ENCODE measurements at places on chromosomes 7 and 10.

- DNase-seq = no peak
Measured at GRCh38 chr10:23065181-23065948, 30.0 kb upstream of the MSRB2 start.

GRCh38 chr7:128114806-128115205 lies 83.6 kb upstream of the LRRC4 start:
- no peak for DNase-seq

DNA sequence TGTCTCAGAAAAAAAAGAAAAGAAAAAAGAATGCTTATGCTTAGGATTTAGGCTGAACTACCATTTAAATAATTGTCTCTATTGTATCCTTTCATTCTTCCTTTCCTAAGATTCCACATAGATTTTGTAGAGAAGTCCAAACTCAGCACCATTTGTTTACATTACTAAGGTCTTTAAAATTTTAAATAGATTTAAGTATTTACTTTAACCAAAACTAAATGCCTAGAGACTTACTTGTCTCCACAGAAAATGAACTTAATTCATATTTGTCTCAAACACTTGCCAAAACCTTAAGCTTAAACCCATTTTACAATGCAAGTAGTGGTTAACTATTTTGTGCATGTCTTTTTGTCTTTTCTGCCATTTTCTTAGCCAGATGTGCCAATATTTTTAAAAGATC lies 54.1 kb upstream of the ABI1 start:
- DNase-seq = no peak

DNA sequence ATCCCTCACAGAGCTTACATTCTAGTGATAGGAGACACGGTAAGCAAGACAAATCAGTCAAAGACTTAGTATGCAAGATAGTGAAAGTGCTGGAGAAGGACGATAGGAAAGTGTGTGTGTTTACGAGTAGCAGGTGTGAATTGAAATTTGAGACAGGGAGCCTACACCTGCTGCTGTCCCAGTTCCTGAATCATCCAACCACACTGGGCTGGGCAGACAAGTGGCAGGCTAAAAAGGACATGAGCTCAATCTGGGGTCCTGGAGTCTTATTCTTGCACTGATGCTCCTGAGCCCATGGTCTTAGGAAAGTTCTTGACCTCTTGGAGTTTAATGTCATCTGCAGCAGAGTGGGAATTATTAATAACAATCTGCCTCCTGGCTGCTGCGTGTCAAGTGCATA lies 16.2 kb downstream of the RBP3 start:
- DNase-seq = no peak

- no peak for DNase-seq
Measured at GRCh38 chr7:106570948-106571418, 90.0 kb downstream of the CCDC71L start.

DNA sequence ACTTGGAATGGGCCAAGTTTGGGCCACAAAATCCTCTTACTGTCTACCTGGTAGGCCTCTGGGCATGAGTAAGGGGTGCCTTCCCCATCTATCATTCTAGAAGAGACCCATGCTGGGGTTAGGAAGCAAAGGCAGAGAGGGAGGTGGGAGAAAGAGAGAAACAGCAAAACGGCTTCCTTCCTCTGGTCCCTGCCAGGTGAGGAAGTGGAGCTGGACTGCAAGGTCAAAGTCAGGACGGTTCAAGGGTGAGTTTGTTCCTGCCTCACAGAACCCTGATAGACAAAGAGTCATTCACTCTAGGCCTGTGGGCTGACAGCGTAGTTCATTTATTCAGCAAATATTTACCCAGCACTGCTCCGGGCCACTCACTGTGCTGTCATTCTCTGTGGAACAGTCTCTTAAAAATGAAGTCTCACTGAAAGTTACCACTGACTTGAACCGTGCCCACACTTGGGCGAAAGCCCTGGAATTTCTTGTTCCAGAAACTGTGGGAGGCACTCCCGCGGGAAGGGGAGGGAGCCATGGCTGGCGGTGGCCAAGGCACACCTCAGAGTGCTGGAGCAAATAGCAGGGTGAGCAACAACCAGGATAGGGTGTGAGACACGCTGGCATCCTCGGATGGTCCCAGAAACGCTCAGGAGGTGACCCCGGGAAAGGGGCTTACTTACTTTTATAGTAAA lies 26.2 kb upstream of the ECHDC3 start:
- no peak for DNase-seq

All from NCI-H1092 (cell line).